GM12878 (cell line): ENCODE measurements at places on chromosomes 2 and 18. TPM values are rescaled to one million over a fixed set of nuclear protein-coding genes. Genes with fewer than 3 reads are reported as not detected.

DNA sequence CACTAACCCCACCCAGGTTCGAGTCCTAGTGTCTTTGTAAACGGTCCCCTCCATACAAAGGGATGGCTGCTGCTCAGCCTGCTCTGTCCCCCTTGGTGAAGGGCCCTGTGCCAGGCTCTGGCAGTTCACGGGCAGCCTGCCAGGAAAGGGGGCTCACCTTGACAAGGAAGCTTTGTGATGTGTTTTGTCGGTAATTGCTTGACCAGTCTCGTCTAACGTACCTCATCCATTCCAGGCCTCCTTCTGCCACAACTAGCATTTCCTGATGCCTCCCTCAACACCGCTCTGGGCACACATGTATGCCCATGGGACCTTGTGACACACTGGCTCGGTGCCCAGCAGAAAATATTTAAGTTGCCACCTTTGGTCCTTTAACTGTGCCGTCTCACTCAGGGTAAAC, 171.9 kb downstream of the KLHL29 start:
- no peaks in the 10 kb centered on the region for H3K36me3 ChIP-seq
- H3K4me3 ChIP-seq, result no peak overlapping the region
- H3K27me3 ChIP-seq, result no peaks in the 10 kb centered on the region
- DNase-seq, result no peak
- no peaks in the 10 kb centered on the region for H3K4me1 ChIP-seq

DSC1 gene
- total RNA-seq, result 0.40 and 0.44 TPM in 2 replicates

DNA sequence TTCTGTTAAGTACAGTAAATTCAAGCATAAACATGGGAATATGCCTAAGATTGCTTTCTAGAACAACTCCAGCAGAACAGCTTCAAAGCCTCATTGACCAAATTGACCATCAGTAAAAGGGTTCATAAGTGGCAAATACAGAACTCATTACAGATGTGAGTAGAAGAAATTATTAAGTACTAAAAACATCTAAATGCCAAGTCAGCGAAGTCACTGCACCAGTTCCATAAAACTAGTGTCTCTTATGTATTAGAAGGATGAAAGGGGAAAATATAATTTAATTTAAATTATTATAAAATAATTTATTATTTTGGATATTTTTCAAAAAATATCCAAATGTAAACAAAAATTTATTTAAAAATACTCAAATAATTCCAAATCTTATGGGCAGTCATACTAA, 553.2 kb downstream of the ERBB4 start:
- H3K4me1 ChIP-seq, result no peaks in the 10 kb centered on the region
- DNase-seq, result no peak
- H3K27me3 ChIP-seq, result no peaks in the 10 kb centered on the region

RGPD4 gene
- not detected in 2 replicates for total RNA-seq

TUBA3E gene
- total RNA-seq, result not detected in 2 replicates

KCNS3 gene
- total RNA-seq, result not detected in 2 replicates

GRCh38 chr2:106965611-106966010, 79.6 kb upstream of the ST6GAL2 start:
- no peak overlapping the region for H3K27ac ChIP-seq
- H3K4me1 ChIP-seq, result no peaks in the 10 kb centered on the region
- H3K27me3 ChIP-seq, result no peaks in the 10 kb centered on the region
- no peak for DNase-seq
- H3K36me3 ChIP-seq, result no peaks in the 10 kb centered on the region

GRCh38 chr2:232367591-232368233, 10.8 kb upstream of the ALPP start:
- no peak overlapping the region for H3K27ac ChIP-seq
- no peaks in the 10 kb centered on the region for H3K36me3 ChIP-seq
- no peaks in the 10 kb centered on the region for H3K27me3 ChIP-seq
- DNase-seq, result no peak
- no peak overlapping the region for H3K4me3 ChIP-seq

GRCh38 chr2:120442923-120443571, 97.1 kb downstream of the INHBB start:
- H3K27ac ChIP-seq, result no peak overlapping the region
- no peak overlapping the region for H3K4me3 ChIP-seq
- H3K4me1 ChIP-seq, result no peaks in the 10 kb centered on the region
- DNase-seq, result no peak
- no peaks in the 10 kb centered on the region for H3K36me3 ChIP-seq

DNA sequence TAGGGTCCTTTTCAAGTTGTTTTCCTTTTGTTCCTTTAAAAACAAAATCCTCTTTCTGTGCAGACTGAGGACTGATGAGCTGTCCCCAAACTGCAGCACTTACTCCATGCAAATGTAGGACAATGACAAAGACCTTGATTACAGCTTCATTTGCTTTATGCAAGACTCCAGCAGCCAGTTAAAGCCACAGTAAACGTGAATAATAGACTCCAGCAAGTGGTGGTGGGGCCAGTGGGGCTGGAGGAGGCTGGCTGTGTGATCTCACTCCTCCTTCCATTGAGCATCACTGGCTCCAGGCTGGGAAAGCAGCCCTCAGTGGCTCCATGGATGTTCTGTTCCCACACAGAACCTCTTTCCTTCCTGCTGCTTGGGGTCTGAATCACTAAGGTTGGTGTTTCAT, 306.0 kb upstream of the CELF4 start:
- no peaks in the 10 kb centered on the region for H3K36me3 ChIP-seq
- H3K4me1 ChIP-seq, result no peaks in the 10 kb centered on the region
- no peaks in the 10 kb centered on the region for H3K27me3 ChIP-seq
- no peak for DNase-seq
- no peak overlapping the region for H3K27ac ChIP-seq
- H3K4me3 ChIP-seq, result no peak overlapping the region

GRCh38 chr2:145110668-145111356, 590.9 kb upstream of the ZEB2 start:
- no peaks in the 10 kb centered on the region for H3K4me1 ChIP-seq
- H3K27ac ChIP-seq, result no peak overlapping the region
- H3K27me3 ChIP-seq, result no peaks in the 10 kb centered on the region
- no peak for DNase-seq
- H3K4me3 ChIP-seq, result no peak overlapping the region

ANKRD23 gene
- total RNA-seq, result 3.5 and 3.9 TPM in 2 replicates

- H3K4me3 ChIP-seq, result no peak overlapping the region
- DNase-seq, result no peak
- no peaks in the 10 kb centered on the region for H3K36me3 ChIP-seq
- H3K27ac ChIP-seq, result no peak overlapping the region
- H3K27me3 ChIP-seq, result no peaks in the 10 kb centered on the region
- H3K4me1 ChIP-seq, result no peaks in the 10 kb centered on the region
These were observed 103.4 kb upstream of the MEX3C start for GRCh38 chr18:51300912-51301311.

VAPA gene
- 136 and 137 TPM in 2 replicates for total RNA-seq

FSIP2 gene
- total RNA-seq, result 0.36 and 0.48 TPM in 2 replicates

DNA sequence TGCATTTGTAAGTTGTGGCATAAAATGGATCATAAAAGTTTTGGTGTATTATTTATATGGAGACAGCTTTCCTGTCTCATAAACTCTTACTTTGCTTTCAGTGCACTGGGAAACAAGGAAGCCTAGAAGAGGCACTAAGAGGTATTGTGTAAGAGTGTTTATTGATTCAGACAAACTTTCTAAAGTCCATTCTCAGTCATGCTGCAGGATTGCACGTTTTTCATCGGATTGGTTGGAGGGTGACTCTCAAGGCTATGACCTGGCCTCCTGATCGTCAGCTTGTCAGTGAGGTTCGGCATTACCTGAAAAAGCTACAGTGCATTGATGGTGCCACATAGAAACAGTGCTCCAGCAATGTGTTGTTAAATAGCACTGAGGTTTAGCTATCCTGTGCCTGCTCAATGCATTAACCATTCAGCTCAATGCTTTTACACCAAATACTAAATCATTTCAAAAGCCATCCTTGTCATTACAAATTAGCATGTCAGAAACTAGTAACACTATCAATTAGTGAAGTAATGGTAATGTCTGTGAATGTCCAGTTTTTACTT, 545.5 kb downstream of the CBLN2 start:
- no peak overlapping the region for H3K4me3 ChIP-seq
- H3K36me3 ChIP-seq, result no peaks in the 10 kb centered on the region
- H3K27me3 ChIP-seq, result no peaks in the 10 kb centered on the region
- H3K27ac ChIP-seq, result no peak overlapping the region
- H3K4me1 ChIP-seq, result no peaks in the 10 kb centered on the region

DNA sequence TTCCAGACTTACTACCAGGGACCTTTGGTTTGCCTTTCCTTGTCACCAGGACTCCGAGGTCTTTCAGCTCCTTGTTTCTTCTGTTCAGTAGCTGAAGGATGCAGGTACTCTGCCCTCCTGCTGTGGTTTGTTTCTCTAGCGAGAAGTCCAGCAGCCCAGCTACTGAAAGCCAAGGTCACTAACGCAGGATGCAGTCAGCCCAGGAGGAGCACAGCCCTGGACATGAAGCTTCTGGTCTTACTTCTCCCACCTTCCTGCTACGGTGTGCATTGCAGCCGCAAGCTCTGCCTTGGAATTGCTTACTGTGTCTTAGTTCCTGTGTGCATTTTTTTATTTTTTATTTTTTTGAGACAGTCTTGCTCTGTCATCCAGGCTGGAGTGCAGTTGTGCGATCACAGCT, 62.4 kb downstream of the DGKD start:
- no peaks in the 10 kb centered on the region for H3K27me3 ChIP-seq
- no peak for DNase-seq
- H3K4me3 ChIP-seq, result no peak overlapping the region
- peak overlapping the region; percentile 95; the same call in 1 of the 2 replicates for H3K27ac ChIP-seq
- H3K36me3 ChIP-seq, result 0 out of 2 replicates have a peak, but pooled peaks cover 3% of the 10 kb centered on the region

DNA sequence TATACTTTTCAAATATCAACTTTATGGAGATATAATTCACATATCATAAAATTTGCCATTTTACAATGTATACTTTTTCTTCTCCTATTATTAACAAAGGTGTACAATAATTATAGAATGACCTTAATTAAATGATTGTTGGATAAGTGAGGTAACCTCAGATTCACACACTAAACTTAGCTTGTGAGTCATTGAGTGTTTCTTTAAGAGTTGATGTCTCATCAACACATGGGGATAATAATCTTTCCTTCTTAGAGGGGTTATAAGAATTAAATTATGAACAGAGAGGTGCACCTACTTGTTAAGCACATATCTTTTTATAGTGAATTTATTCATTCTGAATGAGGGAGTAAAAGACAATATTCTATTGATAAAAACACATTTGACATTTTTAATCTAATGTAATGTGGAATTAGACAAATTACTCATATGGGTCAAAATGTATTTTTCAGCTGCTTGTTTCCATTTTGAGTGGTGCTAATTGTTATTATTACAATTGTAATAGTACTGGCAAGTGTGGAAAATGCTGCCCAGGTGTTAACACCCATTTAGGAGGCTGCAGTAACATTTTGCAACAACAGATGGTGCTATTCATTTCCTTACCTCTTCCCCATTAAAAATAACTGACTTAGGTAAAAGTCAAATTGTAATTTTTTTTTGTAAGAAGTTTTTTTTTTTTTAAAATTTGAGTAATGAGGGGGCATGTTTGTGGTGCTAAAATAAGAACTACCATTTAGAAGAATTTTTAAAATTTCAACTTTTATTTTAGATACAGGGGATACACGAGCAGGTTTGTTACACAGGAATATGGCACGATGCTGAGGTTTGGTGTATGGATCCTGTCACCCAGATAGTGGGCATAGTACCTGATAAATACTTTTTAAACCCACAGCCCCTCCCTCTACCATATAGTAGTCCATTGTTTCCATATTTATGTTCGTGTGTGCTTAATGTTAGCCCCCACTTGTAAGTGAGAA, 32.1 kb upstream of the DYNAP start:
- H3K36me3 ChIP-seq, result no peaks in the 10 kb centered on the region
- no peak overlapping the region for H3K4me3 ChIP-seq
- H3K27ac ChIP-seq, result no peak overlapping the region
- no peaks in the 10 kb centered on the region; the same call in 1 of the 2 replicates for H3K27me3 ChIP-seq

SH2D6 gene
- 0.43 and 0.59 TPM in 2 replicates for total RNA-seq

GRCh38 chr2:168819829-168820489, 17.5 kb downstream of the NOSTRIN start:
- H3K27ac ChIP-seq, result no peak overlapping the region
- H3K4me1 ChIP-seq, result no peaks in the 10 kb centered on the region
- DNase-seq, result no peak
- H3K4me3 ChIP-seq, result no peak overlapping the region

ACOXL gene
- total RNA-seq, result 0.51 and 1.1 TPM in 2 replicates

GRCh38 chr2:135664623-135665068, 77.0 kb upstream of the UBXN4 start:
- H3K27ac ChIP-seq, result 0 out of 2 replicates have a peak overlapping the region, but pooled peaks have one; percentile 35
- no peaks in the 10 kb centered on the region for H3K27me3 ChIP-seq
- no peak overlapping the region for H3K4me3 ChIP-seq
- H3K36me3 ChIP-seq, result no peaks in the 10 kb centered on the region; the same call in none of the 2 replicates
- peak; percentile 44 for DNase-seq

- H3K4me1 ChIP-seq, result peaks cover 8% of the 10 kb centered on the region
- H3K4me3 ChIP-seq, result no peak overlapping the region
- peaks cover 3% of the 10 kb centered on the region; the same call in 1 of the 2 replicates for H3K36me3 ChIP-seq
- no peaks in the 10 kb centered on the region for H3K27me3 ChIP-seq
- no peak for DNase-seq
These were observed 12.6 kb upstream of the KCMF1 start for GRCh38 chr2:84958135-84959059.

- no peak overlapping the region for H3K27ac ChIP-seq
- no peak for DNase-seq
- H3K4me3 ChIP-seq, result no peak overlapping the region
- H3K36me3 ChIP-seq, result no peaks in the 10 kb centered on the region
These were observed 87.5 kb upstream of the CTAGE1 start for GRCh38 chr18:22505141-22505591.

- no peak overlapping the region for H3K4me3 ChIP-seq
- no peak overlapping the region for H3K27ac ChIP-seq
- no peaks in the 10 kb centered on the region for H3K36me3 ChIP-seq
These were observed 3.0 kb upstream of the CNGA3 start for GRCh38 chr2:98343285-98343684.

REG3A gene
- total RNA-seq, result 0.62 TPM in 1 of 2 replicates, not detected in the other

GRCh38 chr2:28648147-28648546, 103.5 kb upstream of the PPP1CB start:
- no peak overlapping the region for H3K27ac ChIP-seq
- H3K4me1 ChIP-seq, result peaks cover 9% of the 10 kb centered on the region
- no peak for DNase-seq
- H3K27me3 ChIP-seq, result no peaks in the 10 kb centered on the region
- no peak overlapping the region for H3K4me3 ChIP-seq

CLEC4F gene
- not detected in 2 replicates for total RNA-seq

GRCh38 chr2:174300114-174300513, 34.6 kb upstream of the SP9 start:
- no peak overlapping the region for H3K4me3 ChIP-seq
- no peak overlapping the region for H3K27ac ChIP-seq
- no peaks in the 10 kb centered on the region for H3K4me1 ChIP-seq
- no peaks in the 10 kb centered on the region for H3K27me3 ChIP-seq

GRCh38 chr18:75227535-75228296, 17.1 kb downstream of the TSHZ1 start:
- no peak for DNase-seq
- H3K27me3 ChIP-seq, result no peaks in the 10 kb centered on the region
- H3K27ac ChIP-seq, result no peak overlapping the region
- H3K4me3 ChIP-seq, result peak overlapping the region; percentile 32; the same call in 1 of the 2 replicates
- peaks cover 5% of the 10 kb centered on the region for H3K4me1 ChIP-seq
